ENCODE measurements at places on chromosomes 6 and 20.
A peak's percentile ranks its signal among the peaks of the same experiment; 100 is the strongest.

DNA sequence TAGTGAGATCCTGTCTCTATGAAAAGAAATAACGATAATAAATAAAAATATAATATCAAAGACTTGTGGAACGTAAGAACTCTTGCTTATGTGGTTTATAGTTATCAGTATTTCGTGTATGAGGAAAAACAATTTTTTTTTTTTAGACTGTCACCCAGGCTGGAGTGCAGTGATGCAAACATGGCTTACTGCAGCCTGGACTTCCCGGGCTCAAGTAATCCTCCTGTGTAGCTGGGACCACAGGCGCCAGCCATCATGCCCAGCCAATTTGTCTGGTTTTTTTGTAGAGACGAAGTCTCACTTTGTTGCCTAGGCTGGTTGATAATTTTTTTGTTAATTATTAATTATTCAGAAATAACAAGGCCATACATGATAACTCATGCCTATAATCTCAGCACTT is 18.6 kb upstream of the CDK19 start:
- no peak for DNase-seq

DNA sequence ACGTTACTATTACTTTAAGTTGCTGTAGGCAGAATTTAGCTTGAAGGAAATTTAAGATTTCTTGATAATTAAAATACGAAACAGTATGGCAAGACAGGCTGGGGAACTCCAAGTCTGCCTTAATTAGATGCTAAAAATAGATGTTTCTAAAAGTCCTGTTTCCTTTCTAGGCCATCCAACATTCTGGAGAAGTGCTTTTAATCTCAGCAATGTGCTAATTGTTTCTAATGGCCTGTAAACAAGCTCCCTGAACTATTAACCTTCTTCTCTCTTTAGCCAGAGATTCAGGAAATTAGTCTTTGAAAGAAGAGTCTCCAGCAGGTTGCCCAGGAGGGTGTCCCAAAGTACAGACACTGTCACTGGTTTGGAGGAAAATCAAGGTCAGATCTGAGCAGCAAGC is 677.3 kb upstream of the AGPAT4 start:
- DNase-seq, result no peak

GRCh38 chr20:23293689-23294088 is 56.9 kb upstream of the NXT1 start:
- no peak for DNase-seq

DNA sequence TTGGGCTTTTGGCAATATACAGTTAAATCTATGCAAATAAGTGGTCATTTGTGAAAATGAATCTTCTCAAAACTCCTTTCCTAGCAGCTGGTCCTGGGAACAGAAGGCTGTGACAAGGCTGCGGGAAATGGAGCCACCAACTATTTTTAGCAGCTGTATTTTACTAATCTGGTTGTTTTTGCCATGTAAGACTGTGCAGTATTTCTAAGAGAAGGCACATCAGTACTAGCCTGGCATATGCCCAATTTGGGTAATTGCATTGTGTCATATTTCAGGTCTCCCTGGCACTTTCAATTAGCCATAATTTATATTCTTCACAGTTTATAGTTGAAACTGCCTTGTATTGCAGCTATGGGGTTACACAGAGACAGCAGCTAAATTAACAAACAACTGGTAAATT is 109.6 kb downstream of the MANEA start:
- no peak for DNase-seq

DNA sequence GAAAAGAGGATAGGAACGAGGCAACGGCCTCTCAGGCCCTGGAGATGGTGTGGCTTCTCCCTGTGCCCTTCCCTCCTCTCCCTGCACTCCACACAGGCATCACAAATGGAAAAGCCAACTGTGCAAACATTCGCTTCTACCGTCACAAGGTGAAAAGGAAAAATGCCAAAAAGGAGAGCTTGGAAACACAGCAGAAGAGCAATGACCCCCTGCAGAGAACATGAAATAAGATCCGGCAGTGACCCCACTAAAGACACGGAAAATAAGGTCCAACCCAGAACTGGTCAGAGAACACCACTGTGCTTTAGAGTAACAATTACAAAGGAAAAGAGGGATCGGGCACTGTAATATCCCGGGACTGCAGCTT is 63.0 kb downstream of the SLC22A23 start:
- no peak for DNase-seq

DNA sequence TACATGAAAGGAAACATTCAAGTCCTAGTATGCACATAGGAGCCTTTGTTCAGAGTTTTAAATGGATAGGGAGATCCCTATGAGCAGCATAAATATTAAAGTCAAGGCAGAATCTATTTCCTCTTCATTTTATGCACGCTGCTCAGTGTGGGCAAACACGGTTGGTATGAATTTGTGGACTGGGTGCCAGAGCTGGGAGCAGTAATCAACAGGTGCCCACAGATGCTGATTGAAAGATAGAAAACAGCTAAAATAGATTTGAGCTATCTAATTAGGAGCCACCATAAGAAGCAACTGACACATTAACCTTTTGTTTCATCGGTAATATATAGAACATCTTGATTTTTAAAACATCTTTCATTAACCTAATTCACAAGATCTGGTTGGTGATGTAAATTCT is 175.5 kb downstream of the EYS start:
- no peak for DNase-seq

DNA sequence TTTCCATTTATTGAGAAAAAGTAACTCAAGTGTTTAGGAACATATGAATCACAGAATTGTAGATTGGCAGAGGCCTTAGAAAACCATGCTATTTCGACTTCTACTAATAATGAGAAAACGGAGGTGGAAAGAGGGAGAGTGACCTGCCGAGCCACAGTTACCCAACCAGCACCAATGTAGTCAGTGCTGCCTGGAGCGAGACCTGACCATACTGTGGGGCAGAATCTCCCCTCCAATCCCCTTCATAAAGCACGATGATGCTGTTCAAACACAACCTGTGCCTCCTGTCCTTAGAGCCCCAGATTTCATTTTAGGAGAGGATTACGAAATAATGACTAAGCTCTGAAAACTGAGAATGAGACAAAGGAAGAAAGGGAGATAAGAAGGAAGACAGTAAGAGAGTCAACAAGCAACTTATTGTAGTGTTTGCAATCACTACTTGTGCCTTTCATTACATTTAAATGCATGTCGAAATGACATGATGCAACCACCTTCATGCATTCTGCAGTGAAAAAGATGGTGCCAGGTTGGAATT is 70.6 kb downstream of the ATXN1 start:
- DNase-seq, result no peak

DNA sequence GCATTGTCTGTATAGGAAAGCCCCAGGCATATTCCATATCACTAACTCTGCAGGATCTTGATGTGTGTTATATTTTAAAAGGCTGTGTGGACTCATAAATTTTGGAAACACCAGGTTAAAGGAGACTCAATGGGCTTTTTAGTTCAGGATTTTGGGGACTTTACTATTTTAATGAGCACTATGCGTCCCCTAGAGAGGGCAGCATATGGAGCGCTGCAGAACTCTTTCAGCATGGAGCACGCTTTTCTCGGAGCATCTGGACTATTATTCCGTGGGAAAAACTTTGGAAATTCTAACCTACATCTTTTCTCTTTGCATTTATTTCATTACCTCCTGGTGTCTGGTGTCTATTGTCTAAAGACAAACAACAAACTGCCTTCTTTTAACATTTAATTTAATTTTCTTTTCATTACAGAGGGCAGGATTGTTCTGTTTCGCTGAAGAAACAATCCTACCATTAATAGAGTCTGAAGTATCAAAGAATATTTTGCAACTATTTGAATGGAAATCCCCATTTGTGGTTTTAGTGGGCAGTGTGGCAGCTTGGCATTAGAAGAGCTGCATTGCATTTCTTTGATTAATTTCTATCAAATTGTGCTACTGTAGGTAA is 399.9 kb upstream of the HSF2 start:
- DNase-seq, result no peak

DNA sequence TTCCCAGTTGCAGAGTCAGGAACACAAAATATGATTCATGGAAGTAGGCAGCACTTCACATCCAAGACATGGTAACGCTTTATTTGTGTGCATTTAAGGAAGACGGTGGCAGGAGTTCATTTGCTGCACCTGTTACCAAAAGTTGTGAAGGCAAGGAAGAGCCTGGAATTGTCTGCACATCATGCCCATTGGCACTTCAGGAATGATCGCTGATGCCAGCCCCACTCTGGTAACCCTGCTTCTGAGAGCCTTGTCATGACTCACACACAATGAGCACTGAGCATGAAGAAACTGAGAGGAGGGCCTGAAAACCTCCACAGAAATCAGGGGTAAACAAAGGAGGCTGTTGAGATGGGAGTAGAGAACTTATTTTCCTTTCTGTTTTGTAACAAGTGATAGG is 181.1 kb downstream of the RPS12 start:
- no peak for DNase-seq

DNA sequence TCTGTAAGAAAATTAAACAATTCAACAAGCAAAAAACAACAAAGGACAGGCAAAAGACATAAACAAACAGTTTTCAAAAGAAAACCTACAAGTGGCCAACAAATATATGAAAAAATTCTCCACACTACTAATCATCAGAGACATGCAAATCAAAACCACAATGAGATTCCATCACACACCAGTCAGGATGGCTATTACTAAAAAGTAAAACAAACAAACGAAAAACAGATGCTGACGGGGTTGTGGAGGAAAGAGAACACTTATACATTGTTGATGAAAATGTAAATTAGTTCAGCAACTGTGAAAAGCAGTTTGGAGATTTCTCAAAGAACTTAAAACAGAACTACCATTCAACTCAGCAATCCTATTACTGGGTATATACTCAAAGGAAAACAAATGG is 537.6 kb downstream of the HDGFL1 start:
- DNase-seq, result no peak

- DNase-seq, result no peak
Measured at GRCh38 chr20:53711333-53712211, 117.9 kb upstream of the ZNF217 start.

GRCh38 chr20:25081065-25081729 is 744 bp downstream of the VSX1 start:
- DNase-seq, result no peak

- no peak for DNase-seq
Measured at GRCh38 chr20:38173237-38174156, 8.4 kb upstream of the TGM2 start.

GRCh38 chr6:11036977-11037430 is 7.1 kb downstream of the ELOVL2 start:
- no peak for DNase-seq

DNA sequence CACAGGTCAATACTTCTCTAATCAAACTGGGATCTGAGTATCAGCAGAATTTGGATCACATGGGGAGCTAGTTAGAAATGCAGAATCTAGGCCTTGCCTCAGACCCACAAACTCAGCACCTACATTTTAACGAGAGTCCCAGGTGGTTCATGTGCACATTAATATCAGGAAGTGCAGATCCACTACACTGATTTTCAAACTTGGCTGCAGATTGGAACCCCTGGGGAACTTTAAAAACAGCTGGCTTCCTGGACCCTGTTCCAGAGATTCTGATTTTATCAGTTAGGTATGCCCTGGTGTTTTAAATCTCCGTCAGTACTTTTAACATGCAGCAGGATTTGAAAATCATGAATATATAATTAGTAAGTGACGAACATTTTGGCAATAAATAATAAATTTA is 1.9 kb upstream of the CST8 start:
- DNase-seq, result no peak

- DNase-seq, result no peak
Measured at GRCh38 chr6:73339340-73339739, 14.7 kb downstream of the DPPA5 start.

DNA sequence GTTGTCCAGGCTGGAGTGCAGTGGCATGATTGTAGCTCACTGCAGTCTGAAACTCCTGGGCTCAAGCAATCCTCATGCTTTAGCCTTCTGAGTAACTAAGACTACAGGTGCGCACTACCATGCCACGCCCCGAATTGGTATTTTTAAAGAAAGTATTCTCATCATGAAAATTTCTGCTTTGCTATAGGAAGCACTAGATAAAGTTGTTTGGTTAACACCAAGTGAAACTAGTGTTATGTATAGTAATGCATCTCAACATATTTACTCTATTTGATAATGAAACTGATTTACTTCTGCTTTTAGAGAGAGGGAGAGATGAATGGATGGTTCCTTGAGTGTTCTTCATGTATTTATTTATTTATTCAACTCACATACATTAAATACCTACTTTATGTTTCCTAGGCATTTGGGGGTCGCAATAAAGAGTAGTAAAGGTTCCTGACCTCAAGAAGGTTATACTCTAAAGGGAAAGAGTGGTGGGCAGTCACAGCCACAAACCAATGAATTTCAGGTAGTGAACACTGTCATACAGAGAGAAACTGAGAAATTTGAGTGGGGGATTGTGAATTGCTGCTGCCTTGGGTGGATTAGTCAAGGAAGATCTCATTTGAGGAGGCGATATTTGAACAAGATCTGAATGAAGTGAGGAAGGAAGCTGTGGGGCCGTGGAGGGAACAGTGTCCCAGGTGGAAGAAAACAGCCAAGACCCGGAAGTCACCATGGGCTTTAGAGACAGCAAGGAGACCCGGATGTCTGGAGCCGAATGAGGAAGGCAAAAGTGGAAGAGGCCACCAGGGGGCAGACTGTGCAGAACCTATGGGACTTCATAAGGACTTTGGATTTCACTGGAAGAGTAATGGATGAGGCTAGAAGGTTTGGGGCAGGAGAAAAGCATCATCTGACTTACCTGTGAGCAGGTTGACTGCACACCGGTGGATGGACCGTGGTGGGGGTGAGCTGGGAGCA is 185.6 kb downstream of the TSHZ2 start:
- peak; percentile 25 for DNase-seq

- no peak for DNase-seq
Measured at GRCh38 chr6:130366107-130367005, 539 bp downstream of the TMEM200A start.

GRCh38 chr6:56514395-56514794 is 128.3 kb downstream of the DST start:
- no peak for DNase-seq

DNA sequence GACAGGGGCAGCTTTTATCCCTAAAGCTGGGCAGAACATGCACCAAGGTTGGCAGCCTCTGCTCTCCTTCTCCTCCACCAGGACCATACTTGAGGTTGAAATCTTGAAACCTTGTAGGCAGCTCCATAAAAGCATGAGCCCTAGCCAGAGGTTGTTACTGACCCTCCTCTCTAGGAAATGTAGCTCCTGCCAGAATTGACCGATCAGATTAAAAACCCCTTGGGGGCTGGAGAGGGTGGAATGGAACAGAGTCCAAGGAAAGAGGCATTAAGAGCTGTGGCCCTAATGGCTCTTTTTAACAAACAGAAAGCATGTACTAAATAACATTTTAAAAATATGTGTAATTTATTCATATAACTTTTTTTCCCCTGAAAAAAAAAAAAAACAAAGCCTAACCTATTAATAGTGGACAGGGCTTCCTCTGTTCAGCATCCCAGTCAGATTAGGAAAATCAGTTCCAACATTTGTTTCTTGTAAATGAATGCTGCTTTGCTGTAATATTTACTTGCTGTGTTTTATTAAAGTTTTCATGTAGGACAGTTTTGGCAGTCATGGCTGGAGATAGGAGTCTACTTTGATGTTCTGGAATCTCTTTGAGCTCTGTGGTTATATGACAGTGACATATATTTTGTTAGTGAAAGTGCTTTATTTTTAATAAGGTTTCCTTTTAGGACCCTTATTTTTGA is 41.3 kb downstream of the MTHFD1L start:
- no peak for DNase-seq

GRCh38 chr6:168278904-168279303 is 40.7 kb downstream of the DACT2 start:
- no peak for DNase-seq
